ENCODE measurements at places on chromosomes 2 and 18.

DNA sequence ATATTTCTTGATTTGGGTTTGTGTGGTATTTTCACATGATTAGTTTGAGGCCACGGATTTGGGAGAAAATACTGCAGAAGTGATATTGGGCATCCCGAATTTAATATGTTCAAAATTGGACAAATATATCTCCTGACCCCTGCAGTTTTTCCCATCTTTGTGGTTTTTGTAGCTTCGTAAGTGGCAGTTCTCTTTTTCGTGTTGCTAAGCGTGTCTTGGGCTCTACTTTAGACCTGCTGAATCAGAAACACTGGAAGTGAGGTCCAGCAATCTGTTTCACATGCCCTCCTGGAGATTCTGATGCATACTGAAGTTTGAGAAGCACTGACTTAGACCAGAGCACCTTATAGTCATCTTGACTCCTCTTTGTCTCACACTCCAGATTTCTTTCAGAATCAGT is 98.3 kb downstream of the EPB41L5 start:
- no peak for DNase-seq

GRCh38 chr2:134665727-134666506 is 52.9 kb downstream of the TMEM163 start:
- DNase-seq, result no peak

- no peak for DNase-seq
Observed at GRCh38 chr2:45170191-45171135, 161.2 kb upstream of the SIX2 start.

- no peak for DNase-seq
Observed at GRCh38 chr2:31339696-31340095, 74.8 kb downstream of the XDH start.

GRCh38 chr2:189685540-189686229 is 11.2 kb downstream of the ANKAR start:
- DNase-seq, result no peak

GRCh38 chr2:104434318-104434792 is 419.6 kb upstream of the POU3F3 start:
- peak; percentile 45 for DNase-seq

GRCh38 chr2:55111570-55112228 is 61.4 kb upstream of the RTN4 start:
- DNase-seq, result peak; percentile 67

DNA sequence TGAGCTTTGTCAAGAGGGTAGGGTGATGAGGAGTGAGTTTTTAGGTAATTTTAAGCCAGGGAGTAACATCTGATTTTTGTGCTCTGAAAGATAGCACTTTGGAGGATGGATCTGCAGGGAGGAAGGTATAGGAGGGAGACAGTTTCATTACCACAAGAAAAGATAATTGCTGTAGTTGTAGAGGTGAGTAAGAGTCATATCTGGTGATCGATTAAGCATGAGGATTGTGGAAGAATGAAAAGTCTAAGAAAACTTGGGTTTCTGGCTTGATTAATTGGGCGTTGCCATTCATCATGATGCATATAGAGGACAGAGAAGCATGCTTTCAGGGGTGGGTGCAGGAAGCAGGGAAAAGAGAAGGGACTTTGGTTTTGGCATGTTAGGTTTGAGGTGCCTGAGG is 18.5 kb downstream of the KCMF1 start:
- DNase-seq, result no peak

DNA sequence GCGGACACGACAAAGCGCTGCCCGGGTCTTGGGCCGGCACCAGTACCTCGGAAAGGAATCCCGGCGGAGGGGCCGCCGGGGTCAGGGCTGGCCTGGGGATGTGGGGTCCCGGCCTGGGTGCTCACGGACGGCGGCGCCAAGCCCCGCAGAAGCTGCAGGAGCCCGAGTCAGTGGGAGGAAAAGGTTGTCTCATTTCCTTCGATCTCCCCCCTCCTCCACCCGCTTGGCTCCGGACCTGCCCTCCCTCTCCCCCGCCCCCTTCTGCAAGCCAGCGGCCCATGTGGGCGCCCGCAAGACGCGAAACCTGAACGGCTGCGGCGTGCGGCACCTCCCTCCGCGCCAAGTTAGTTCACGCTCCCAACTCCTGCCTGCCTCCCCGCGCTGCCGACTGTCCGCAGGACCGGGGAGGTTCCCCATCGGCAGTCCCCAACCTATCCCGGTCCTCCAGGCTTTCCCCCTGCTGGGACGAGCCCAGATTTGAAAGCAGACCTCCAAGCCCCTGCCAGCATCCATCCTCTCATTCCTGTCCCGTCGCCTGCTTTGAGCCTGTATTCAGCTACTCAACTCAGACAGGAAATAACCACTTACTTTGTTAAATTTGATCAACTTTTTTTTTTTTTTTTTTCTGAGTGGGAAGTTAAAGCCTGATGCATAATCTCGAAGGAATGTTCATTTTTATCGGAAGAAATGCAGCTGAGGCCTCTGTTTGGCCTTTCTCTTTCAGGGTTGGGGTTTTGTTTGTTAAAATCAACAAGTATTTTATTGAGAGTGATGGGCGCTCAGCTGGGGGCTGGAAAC is at the start of gene EVA1A:
EVA1A (minus strand) TSS at position 172 of the 798 bp plus-strand sequence. CDS start 42,799 bp downstream, outside the sequence.
- no peak for DNase-seq

- DNase-seq, result no peak
Observed at GRCh38 chr2:18066894-18067293, 188.4 kb downstream of the KCNS3 start.

DNA sequence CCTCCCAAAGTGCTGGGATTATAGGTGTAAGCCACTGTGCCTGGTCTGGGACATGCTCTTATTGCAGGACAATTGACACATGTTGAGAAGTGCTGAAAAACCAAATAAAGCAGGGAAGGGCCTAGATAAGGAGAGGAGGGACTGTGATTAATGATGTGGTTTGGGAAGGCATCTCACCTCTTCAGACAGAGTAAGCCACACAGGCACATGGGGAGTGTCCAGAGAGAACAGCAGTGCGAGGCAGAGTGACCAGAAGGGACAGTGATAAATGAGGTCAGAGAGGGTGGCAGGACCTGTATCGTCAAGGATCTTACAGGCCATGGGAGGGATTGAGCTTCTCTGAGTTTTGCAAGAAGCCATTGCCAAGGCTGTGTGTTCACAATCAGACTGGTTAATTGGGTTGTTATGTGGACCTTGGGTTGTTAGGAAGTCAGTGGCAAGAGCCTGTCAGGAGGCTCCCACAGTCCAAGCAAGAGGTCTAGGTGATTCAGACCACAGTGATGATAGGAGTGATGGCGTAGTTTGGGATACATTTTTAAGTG is 58.5 kb downstream of the EIF5B start:
- no peak for DNase-seq

- DNase-seq, result no peak
Observed at GRCh38 chr18:53253789-53254188, 913.8 kb downstream of the DCC start.

DNA sequence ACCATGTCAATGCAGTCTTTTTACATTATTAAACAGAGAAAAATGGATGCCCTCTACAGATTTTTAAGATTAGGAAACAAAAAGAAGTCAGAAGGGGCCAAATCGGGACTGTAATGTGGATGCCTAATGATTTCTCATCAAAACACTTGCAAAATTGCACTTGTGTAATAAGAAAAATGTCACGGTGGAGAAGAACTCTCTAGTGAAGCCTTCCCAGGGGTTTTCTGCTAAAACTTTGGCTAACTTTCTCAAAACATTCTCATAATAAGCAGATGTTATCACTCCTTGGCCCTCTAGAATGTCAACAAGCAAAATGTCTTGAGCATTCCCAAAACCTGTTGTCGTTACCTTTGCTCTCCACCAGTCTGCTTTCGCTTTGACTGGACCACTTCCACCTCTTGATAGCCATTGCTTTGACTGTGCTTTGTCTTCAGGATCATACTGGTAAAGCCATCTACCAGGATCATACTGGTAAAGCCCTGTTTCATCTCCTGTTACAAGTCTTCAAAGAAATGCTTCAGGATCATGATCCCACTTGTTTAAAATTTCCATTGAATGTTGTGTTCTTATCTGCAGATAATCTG is 226.8 kb downstream of the TNS1 start:
- DNase-seq, result no peak

GRCh38 chr2:203722411-203722810 is 16.0 kb downstream of the CD28 start:
- no peak for DNase-seq

GRCh38 chr2:10482460-10482859 is 34.3 kb upstream of the ODC1 start:
- no peak for DNase-seq

GRCh38 chr2:186636800-186637496 is 47.1 kb downstream of the ITGAV start:
- no peak for DNase-seq

DNA sequence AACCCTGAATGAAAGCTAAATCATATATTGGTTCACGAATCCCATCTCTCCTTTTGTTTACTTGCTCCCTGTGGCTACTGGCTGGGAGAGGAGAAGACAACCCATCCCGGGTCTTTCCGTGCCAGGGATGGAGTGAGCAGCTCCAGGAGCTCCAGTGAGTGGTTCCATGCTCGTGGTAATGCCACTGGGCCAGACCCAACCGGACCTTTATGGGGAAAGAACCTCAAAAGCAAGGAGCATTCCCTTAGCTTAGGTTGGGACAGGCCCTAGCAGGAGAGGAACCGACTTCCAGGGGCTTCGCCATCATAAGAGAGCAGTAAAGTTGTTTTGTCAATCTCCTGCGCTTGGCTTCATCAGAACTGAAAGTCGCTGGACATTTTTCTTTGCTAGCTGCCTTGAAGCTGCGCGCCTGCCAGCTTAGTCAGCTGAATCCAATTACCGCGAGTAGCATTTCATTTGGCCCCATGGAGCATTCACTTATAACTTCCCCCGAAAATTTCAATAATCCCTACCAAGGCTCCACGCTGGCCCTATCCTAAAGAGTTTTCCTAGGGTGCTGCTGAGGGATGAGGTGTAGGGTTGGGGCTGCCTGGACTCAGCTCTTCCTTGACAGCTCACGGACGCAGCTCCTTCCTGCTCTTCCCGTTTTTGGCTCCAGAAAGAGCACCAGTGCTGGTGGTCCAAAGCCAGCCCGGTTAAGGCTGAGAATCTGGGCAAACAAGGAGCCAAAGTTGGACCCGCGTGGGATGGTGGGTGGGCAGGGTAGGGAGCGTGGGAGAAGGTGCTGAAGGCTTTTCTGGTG is 4.9 kb downstream of the HOXD3 start:
- DNase-seq, result no peak

- DNase-seq, result no peak
Observed at GRCh38 chr2:148455791-148456190, 188.8 kb upstream of the EPC2 start.

DNA sequence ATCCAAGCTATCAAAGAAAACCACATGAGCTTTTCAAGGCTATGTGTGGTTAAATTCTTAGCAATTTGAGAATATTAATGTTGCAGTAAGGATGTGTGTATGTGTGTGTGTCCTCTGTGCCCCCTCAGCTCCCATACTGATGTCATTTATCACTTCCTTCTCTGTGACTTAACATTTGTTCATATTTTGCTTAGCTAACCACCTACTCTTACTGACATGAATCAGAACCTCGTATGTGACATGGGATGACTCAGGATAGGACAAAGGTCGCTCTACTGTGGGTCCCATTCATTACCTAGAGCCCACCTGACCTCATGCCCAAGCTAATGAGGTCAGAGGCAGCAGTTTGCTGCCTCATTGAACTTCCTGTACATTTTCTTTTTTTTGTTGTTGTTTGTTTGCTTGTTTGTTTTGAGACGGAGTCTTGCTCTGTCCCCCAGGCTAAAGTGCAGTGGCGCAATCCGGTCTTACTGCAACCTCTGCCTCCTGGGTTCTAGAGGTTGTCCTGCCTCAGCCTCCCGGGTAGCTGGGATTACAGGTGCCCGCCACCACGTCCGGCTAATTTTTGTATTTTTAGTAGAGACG is 36.3 kb downstream of the MOGAT1 start:
- no peak for DNase-seq

DNA sequence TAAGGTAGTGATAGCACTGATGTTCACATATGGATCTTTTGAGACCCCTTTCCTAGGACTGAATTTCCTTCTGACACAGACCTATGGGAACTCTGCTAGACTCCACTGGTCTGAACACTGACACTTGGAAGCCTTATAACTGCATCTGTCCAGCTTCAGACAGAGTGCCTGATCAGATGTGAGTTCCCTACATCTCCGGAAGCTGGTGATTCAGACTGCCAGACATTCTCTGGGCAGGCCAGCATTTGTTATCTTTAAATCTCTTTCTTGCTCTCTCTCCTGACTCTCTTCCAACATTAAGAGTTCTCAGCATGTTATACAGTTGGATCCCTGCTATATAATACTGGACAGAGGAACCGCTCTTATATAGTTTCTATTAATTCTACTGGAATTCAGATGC is 408.5 kb downstream of the ZEB2 start:
- no peak for DNase-seq

GRCh38 chr2:177905640-177906039 is 166.9 kb downstream of the PDE11A start:
- no peak for DNase-seq

GRCh38 chr2:117407746-117408145 is 406.7 kb upstream of the DDX18 start:
- no peak for DNase-seq

GRCh38 chr2:233449081-233449901 is 95.0 kb downstream of the DGKD start:
- peak; percentile 26 for DNase-seq

- no peak for DNase-seq
Observed at GRCh38 chr18:74775239-74775638, 177.6 kb downstream of the ZNF407 start.

DNA sequence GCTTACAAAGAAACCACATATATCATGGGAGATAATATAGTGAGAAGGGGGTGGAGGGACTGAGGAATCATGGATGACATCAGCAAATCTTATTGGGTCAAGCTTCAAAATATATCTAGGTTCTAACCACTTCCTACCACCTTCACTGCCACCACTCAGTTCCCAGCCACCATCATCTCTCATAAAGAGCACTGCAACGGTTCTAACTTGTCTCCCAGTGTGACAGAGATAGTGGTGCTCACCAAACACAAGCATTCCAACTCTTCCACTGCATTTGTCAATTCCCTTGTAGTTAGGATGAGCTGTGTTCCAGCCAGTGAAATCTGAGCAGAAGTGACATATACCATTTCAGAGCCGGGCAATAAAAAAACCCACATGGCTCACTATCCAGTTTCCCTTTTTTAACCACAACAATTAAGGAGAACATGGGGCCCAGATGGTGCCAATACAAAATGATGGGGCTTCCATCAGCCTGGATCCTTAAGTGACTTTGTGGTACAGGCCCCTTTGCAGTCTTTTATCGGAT is 318.1 kb downstream of the NBAS start:
- DNase-seq, result no peak

- no peak for DNase-seq
Observed at GRCh38 chr2:80026040-80026729, 278.4 kb downstream of the LRRTM1 start.

GRCh38 chr18:62807396-62807795 is 92.1 kb downstream of the PHLPP1 start:
- DNase-seq, result no peak
